GM12891 (cell line): ENCODE measurements at places on chromosomes 4 and X.

GRCh38 chr4:74284053-74284452, 24.2 kb upstream of the EPGN start:
- DNase-seq: no peak

GRCh38 chrX:20151689-20152088, 10.1 kb upstream of the EIF1AX start:
- no peak for DNase-seq

- DNase-seq: no peak
These were observed 67.3 kb upstream of the VBP1 start for GRCh38 chrX:155148724-155149537.

GRCh38 chr4:131488772-131489171, 1660.3 kb upstream of the PCDH10 start:
- DNase-seq: no peak
